ENCODE measurements at places on chromosomes 2 and 18.
A peak's percentile ranks its signal among the peaks of the same experiment; 100 is the strongest.

GRCh38 chr2:175167076-175167791 is 769 bp downstream of the ATF2 start:
- DNase-seq: peak; percentile 38

DNA sequence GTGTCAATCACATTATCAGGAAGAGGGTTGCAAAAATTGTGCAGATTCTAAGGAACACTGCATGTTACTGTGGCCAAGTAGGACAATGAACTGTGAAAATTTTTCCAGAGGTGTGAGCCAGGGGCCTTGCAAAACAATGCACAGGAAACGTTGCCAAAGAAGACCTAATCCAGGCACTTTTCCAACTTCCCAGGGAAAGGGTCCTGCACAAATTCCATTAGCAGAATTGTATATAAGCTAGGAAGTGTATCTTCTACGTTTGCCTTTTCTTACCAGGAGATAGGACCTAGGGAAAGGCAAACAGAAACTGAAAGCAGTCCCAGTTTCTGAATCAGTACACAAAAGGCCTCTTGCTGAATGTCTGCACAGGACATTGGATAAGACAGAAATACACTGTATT is 1888.3 kb upstream of the CELF4 start:
- DNase-seq: peak; percentile 1

GRCh38 chr18:80097201-80097600 is 11.9 kb upstream of the ADNP2 start:
- no peak for DNase-seq

DNA sequence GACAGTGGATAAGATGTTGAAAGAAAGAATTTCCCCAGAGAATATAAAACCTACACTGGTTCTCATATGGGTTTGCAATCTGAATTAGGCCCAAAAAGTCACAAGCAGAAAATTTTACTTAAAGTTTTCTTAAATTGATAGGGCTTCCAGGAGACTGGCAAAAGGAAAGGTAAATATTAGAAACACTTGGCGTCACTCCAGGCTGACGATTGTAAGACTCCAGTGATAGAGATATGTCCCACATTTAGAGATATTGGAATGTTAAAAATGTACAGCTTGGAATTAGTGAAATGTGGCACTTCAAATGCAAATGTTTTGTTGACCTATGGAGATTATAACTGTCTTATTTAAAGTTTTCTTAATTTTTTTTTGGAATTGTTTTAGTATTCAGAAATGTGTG is 14.0 kb downstream of the YIPF4 start:
- DNase-seq: no peak

GRCh38 chr2:71746946-71747501 is 293.7 kb downstream of the DYSF start:
- DNase-seq: peak; percentile 71

- no peak for DNase-seq
These were observed 249.0 kb downstream of the LPIN1 start for GRCh38 chr2:11995456-11995855.

- no peak for DNase-seq
These were observed 305.4 kb upstream of the LYPD1 start for GRCh38 chr2:132975193-132976105.

- DNase-seq: no peak
These were observed 126.4 kb downstream of the RNF152 start for GRCh38 chr18:61766266-61766884.

DNA sequence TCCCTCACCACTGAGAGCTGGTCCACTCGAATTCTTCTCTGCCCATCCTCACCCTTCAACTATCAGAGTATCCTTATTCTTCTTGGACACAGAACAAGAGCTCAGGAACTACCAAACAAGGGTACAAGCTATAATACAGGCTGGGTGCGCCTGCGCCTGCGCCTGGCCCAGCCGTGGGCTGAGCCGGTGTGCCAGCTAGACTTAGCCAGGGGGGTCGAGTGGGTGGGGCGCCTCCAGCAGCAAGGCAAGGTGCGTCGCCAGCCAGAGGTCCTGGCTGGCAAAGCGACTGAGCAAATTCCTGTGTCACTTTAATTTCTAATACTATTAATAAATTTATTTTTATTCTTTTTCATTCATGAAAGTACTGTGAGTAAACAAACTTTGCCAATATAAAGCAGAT is 1072.6 kb upstream of the PIK3C3 start:
- no peak for DNase-seq

GRCh38 chr2:47569658-47570475 is 166.9 kb downstream of the MSH2 start:
- DNase-seq: no peak

DNA sequence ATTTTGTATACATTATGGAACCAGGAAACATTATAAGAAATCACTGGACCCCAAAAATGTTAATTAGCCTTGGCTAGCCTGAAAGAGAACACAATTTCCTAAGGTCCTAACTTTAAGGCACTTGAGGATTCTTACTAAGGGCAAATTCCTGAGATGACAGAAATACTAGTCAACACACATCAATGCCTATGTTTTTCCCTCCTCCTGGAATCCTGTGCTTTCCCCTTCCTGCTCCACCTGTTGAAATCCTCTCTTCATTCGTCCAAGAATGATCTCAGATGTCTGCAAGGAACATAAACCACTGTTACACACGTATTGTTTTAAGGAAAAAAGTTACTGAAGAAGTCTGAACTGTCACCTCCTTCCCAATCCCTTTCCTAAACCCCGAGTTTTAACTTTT is 21.2 kb upstream of the DARS1 start:
- DNase-seq: peak; percentile 45

DNA sequence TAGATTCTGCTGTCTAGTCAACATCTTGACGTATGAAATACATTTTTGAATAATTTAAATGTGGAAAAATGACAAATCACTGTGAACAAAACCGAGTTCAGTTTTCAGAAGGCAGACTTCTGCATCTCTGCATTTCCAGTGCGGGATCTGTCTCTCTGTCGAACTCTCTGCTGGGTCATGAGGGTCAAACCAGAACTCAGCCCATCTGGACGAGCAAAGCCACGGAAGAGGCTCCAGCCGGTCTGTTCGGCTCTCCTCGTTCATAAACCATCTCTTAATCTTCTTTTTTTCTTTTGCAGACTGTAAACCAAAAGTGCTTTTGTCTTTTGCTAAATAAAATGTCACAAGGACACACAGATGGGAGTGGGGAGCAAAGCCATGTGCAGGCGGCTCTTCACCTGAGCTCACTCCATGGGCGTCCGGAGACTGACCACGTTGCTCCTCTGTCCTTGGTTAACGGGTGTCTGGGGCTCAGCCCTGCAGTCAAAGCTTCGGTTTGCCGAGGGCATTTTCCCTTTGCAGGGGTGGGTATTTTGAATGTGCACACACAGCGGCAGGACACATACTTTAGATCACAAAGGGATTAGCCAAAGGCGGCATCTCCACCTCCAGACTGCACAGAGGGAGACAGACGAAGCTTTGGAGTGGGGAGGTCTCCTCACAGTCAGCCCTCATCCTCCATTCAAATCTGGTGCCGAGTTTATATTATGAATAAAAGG is 737.9 kb upstream of the SALL3 start:
- no peak for DNase-seq

DNA sequence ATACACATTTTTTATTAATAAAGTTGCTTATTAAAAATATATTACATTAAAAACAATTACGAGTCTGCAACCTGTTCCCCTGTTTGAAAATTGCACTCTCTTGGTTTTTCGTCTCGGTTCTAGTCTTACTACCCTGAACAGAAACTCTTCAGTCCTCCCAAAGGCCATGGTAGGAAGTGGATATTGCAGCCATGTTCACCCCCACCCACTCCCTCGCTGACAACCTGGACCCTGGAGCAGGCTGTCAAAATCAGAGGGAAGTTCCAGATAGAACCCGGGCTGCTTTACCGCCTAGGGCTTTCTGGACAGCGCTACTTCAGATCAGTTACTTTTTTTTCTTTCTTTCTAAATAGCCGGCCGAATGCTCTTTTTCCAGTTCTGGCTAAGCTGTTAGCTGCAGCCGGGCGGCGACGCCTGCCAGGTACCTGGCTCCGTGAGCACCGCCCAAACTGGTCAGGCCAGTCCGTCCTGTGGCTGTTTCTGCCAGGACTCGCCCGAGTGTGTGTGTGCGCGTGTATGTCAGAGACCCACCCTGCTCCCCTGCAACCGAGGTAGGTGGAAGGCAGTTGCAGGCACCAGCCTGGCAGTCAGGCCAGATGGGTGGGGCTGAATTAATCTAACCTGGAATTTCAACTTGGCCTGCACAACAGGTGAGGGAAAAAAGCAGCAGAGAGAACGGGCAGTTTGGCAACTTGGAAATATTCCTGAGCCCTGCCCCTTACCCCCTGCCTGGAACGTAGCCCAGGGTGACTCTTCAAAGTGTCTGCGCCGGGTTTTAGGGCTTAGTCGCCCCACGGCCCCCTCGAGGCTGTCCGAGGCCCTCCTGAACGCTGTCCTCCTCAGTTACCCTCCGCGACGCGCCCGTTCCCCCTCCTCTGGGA is 1.1 kb upstream of the TET3 start:
- no peak for DNase-seq

- DNase-seq: no peak
These were observed 327.6 kb downstream of the NCKAP5 start for GRCh38 chr2:133240491-133241223.

- no peak for DNase-seq
These were observed 8.9 kb downstream of the FBXO36 start for GRCh38 chr2:229931241-229931640.

DNA sequence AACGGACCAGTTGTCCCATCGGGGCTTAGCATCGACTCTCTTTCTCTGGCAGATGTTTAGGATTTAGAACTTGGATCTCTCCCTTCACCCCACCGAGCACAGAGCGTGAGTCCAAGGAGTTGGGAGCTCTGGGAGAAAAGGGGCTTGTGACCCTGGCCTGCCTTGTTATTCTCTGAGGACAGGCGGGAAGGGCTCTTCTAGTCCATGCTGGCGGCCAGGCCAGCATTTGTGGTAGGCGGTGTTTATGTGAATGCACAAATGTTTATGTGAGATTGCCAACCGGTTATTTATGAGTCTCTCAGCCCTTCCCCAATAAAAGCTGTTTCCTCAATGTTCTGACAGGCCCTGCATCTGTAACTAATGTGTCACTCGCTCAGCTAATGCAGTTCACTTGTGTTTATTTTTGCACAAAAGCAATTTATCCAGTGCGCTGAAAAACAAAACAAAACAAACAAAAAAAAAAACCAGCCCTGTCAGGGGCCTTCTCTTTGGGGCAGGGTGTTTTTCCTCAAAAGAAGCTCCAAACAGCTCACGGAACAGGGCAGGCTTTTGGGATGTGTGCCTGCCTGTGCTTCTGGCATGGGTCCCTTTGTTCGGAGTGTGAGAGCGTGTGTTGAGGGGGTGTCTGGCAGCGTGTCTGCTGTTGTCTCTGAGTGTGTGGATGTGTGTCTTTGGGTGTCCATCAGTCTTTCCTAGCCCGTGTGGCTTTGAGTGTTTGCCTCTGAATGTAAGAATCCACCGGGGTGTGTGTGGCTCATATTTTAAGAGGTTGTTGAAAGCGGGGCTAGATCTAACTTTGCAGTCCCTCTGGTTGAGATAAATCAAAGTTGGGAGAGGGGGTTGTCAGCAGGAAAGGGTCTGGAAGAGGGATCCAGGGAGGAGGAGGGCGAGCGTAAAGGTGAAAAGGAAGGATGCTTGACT is 52.8 kb upstream of the HAAO start:
- no peak for DNase-seq

GRCh38 chr2:38301969-38302702 is 74.9 kb downstream of the ATL2 start:
- DNase-seq: no peak

- DNase-seq: peak; percentile 31
These were observed 158.0 kb downstream of the LTBP1 start for GRCh38 chr2:33104726-33105125.

DNA sequence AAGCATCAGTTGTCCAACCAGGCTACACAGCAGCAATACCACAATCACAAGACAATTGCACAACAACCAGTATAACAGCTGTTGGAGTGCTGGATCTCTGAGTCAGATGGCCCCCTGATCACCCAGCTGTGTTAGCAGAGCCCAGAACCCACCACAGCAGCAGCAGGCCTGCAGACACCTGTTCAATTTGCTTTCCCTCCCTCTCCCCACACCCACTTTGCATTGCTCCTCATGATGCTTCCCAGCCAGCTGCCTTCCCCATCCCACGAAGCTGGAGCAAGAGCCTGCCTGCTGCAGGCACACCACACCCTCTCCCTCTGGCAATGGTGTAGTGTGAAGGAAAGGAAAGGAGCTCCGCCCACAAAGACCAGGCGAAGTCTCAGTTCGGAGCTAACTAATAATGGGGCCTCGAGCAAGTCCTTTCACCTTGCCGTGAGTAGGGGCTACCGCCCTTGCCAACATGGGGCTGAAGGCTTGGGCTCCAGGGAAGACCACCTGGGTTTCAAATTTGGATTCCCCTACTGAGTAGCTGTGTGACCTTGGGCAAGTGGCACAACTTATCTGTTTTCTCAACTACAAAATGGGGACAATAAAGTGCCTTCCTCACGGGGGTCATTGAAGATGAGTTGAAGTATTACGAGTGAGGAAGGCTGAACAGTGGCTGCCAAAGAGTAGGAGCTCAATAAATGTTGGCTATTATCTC is 19.4 kb upstream of the ZBTB7C start:
- no peak for DNase-seq

- DNase-seq: no peak
These were observed 3.4 kb downstream of the HDLBP start for GRCh38 chr2:241312082-241312481.

GRCh38 chr2:142325870-142326269 is 195.1 kb upstream of the LRP1B start:
- no peak for DNase-seq

DNA sequence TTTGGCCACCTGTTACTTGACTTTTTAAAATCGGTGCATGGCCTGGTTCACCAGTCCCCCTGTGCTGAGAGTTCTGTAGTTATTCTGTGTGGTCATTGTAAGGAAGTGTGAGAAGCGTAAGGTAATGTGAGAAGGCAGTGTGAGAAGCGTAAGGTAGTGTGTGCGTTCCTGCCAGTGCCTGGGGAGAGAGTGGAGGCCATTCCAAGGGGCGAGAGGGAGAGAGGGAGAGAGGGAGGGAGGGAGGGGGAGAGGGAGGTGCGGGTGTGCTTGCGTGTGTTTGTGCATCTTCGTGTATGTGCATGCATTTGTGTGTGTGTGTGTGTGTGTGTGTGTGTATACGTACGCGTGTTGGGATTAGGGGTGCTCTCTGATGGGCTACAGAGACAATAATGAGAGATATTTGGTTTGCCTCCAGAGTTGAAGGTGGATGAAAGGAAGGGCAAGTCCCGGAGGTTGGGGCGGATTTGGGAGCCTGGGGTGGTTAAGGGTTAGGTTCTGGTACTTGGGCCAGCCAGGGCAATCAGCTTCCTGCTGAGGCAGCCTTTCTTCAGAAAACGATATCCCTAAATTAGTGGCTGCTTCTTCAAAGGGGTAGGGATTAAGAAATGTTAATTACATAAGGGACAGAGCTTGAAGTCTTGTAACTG is 53.7 kb downstream of the SGPP2 start:
- no peak for DNase-seq

All from urothelium cell line (cell line).